ENCODE measurements at places on chromosomes 3 and 15.

DNA sequence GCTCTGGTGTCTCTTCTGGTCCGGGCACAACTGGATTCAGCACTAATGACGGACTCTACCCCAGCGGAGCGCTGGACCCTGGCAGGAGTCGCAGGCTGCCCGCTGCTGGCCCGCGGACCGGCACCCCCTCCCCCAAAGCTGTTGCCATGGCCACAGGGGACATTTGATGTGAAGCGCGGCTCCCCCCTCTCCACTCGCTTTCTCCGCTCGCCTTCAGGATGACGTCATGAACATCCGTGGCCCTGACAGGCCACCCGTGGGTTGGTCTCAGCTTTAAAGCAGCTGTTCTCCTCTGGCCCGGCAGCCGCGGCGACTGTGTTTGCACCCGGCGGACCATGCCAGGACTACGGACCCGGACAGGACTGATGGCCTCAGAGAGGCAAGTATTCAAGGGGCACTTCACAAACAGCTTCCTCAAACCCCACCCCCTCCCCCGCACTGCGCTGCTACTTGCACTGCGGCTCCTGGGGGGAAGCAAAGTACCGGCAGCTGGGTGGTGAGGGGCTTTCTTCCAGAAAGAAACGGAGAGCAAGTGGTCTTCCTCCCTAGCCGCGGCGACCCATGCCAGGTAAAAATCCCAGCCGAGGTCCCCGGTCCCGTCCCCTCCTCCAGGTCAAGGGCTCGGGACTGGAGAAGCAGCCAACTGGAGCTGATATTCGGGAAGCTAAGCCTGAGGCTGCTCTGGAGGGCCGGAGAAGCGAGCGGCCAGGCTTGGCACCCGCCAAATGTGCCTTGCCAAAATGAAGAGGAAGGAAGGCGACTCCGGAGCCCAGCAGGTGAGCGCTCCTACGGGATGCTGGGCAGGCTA lies 16.6 kb upstream of the AEN start:
- no peak for DNase-seq

DNA sequence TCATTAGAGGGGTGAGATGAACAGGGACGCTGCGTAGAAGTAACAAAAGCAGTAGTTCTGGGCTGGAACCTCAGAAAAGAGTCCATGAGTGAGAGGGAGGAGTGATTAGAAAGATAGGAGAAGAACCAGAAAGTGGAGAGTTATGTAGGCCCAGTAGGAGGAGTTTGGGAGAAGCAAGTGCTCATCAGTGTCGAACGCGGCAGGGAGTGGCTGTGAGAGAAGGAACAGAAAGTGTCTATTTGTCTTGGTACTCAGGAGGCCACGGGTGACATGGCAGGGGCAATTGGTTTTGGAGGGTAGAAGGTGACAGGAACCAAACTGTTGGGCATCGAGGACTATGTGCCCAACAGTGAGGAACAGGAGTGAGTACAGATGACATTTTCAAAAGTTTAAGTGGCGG lies 1.3 kb upstream of the INSYN1 start:
- DNase-seq, result no peak

- no peak for DNase-seq
Observed at GRCh38 chr15:80710635-80711554, 15.8 kb downstream of the ABHD17C start.

DNA sequence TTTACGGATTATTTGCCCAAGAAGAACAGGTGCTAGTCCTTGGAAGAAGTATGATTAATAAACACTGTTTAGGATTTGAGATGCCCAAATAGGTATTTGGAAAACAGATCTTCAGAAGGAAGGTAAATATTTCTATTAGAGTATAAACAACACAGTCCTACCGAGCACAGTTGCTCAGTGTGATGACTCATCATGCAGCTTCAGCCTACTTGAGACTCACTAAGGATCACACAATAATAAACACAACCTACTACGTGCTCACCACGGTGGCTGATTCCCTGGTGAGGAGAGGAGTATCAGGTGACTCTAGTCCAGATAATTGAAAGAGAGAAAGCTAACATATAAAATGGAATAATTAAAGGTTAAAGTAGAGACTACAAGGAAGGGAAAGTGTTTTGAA lies 72.0 kb downstream of the PDZRN3 start:
- DNase-seq, result no peak

GRCh38 chr3:158918008-158918407 lies 116.2 kb downstream of the MFSD1 start:
- no peak for DNase-seq

DNA sequence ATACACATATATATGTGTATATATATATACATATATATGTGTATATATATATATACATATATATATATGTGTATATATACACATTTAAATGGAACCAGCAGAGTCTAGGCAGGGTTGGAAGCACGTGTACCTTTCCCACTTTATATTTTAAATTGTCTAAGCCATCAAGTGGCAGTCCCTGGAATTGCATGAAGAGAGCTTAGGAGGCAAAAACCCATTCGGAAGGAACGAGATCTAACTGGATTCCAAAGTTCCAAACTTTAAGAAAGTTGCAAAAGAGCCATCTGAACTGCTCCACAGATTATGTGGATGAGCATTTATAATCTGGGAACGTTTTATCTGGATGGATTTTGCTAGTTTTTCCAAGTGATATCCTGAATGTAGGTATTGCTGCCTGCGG lies 186.5 kb downstream of the FOXP1 start:
- DNase-seq, result no peak

- no peak for DNase-seq
Observed at GRCh38 chr3:61340931-61341461, 89.7 kb upstream of the FHIT start.

Data from T-cell (primary cell).